ENCODE measurements at places on chromosomes 2 and 18.
A peak's percentile ranks its signal among the peaks of the same experiment; 100 is the strongest.

DNA sequence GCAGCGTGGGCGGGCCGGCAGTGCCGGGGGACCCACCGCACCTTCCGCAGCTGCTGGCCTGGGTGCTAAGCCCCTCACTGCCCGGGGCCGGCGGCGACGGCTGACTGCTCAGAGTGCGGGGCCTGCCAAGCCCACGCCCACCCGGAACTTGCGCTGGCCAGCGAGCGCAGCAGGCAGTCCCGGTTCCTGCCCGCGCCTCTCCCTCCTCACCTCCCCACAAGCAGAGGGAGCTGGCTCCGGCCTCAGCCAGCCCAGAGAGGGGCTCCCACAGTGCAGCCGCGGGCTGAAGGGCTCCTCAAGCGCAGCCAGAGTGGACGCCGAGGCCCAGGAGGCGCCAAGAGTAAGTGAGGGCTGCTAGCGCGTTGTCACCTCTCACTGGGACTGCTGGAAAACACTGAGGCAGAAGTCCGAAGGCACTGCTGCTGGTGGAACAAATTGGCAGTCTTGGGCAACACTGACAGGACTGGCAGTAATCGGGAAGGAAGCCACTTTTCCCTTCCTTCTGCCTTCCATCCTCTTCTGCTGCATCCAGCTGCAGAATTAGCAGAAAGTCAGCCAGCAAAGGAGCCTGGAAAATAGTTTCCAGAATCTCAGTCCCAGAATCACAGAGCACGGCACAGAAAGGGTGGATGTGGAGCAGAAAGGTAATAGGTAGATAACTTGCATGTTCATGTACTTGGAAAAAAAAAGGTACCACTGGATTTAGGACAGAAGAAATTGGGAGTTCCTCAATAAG is 179.4 kb upstream of the FN1 start:
- no peak overlapping the region for H3K4me3 ChIP-seq
- H3K27ac ChIP-seq, result no peak overlapping the region
- DNase-seq, result no peak
- no peaks in the 10 kb centered on the region for H3K36me3 ChIP-seq

DNA sequence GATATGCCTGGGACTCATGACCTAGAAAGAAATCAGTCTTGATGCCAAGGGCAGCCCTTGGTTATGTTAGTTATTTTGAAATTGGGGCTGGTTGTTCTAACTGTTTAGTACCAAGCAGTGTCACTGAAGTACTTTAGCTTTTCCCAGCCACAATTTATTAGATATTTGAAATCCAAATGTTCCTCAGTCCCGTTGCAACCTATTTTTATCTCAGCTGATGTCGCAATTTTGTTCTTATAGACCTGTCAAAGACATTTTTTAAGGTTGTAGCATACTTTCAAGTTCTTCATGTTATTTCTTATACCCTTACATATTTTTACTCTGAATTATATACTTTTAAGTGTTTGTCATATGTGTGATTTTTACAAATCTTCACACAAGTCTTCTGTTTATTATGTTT is 100.1 kb downstream of the LRP1B start:
- no peaks in the 10 kb centered on the region for H3K27me3 ChIP-seq
- no peak for DNase-seq
- no peaks in the 10 kb centered on the region for H3K4me1 ChIP-seq
- H3K4me3 ChIP-seq, result no peak overlapping the region
- no peaks in the 10 kb centered on the region for H3K36me3 ChIP-seq

GRCh38 chr2:12057436-12058166 is 311.2 kb downstream of the LPIN1 start:
- H3K27ac ChIP-seq, result peak overlapping the region; percentile 29
- no peak overlapping the region for H3K4me3 ChIP-seq
- H3K4me1 ChIP-seq, result peaks cover 26% of the 10 kb centered on the region
- peak; percentile 74 for DNase-seq
- no peaks in the 10 kb centered on the region for H3K36me3 ChIP-seq

DNA sequence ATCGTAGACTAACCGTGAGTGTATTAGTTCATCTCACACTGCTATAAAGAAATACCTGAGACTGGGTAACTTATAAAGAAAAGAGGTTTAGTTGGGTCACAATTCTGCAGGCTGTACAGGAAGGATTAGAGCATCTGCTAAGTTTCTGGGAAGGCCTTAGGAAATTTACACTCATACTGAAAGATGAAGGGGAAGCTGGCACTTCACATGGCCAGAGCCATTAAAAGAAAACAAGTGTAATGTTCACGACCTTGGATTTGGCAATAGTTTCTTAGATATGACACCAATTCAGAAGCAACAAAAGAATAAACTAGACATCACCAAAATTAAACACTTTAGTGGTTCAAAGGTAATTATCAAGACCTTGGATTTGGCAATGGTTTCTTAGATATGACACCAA is 23.8 kb downstream of the ABCB11 start:
- DNase-seq, result no peak
- H3K4me1 ChIP-seq, result peaks cover 12% of the 10 kb centered on the region
- H3K36me3 ChIP-seq, result no peaks in the 10 kb centered on the region
- no peak overlapping the region for H3K27ac ChIP-seq

- no peak for DNase-seq
- H3K36me3 ChIP-seq, result no peaks in the 10 kb centered on the region
- H3K27me3 ChIP-seq, result no peaks in the 10 kb centered on the region
These were observed 299.4 kb downstream of the ZNF521 start for GRCh38 chr18:25052511-25052921.

DNA sequence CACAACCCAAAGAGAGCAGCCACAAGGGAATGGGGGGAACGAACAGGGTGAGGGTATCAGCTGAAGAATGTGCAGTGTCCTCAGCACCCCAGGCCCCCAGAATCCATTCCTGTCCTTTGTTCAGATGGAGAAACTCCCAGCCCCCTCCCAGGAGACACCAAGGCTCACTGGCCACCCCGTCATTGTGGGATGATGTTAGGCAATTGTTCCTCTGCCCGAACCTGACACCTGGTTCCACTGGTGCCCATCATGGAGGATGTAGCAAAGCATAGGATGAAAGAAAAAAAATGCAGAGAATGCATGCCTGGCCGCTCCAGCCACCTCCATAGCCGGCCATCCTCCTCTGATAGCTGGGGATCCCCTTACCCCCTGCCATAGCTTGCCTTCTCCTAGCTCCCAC is 197.3 kb upstream of the TWIST2 start:
- no peak for DNase-seq
- no peak overlapping the region for H3K27ac ChIP-seq
- no peak overlapping the region for H3K4me3 ChIP-seq
- H3K27me3 ChIP-seq, result peaks cover 2% of the 10 kb centered on the region
- no peaks in the 10 kb centered on the region for H3K4me1 ChIP-seq

- H3K4me3 ChIP-seq, result no peak overlapping the region
- H3K4me1 ChIP-seq, result peaks cover 2% of the 10 kb centered on the region
- H3K27me3 ChIP-seq, result no peaks in the 10 kb centered on the region
- peaks cover 5% of the 10 kb centered on the region for H3K36me3 ChIP-seq
- no peak overlapping the region for H3K27ac ChIP-seq
- no peak for DNase-seq
These were observed 83.0 kb downstream of the TAF4B start for GRCh38 chr18:26309281-26309680.

DNA sequence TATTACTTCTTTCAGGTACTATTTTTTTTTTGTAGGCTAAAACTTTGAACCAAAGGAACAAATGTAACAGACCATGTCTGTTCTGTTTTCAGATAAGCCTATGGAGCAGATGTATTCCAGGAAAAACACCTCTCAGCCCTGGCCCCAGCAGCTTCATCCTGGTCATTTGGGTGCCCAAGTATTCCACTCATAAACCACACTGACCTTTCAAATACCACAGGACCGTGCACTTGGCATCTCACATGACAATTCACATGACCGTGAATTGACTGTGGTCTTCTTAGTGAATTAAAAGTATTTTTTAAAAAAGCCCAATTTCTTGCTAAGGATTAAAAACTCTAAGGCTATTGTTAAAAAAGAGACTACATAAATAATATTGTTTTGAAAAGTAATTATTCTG is 50.2 kb downstream of the SMIM21 start:
- H3K4me3 ChIP-seq, result no peak overlapping the region
- H3K27ac ChIP-seq, result no peak overlapping the region
- H3K36me3 ChIP-seq, result no peaks in the 10 kb centered on the region

GRCh38 chr2:70684846-70685622 is 83.0 kb downstream of the ADD2 start:
- DNase-seq, result no peak
- peaks cover 2% of the 10 kb centered on the region for H3K4me1 ChIP-seq
- H3K27ac ChIP-seq, result no peak overlapping the region

DNA sequence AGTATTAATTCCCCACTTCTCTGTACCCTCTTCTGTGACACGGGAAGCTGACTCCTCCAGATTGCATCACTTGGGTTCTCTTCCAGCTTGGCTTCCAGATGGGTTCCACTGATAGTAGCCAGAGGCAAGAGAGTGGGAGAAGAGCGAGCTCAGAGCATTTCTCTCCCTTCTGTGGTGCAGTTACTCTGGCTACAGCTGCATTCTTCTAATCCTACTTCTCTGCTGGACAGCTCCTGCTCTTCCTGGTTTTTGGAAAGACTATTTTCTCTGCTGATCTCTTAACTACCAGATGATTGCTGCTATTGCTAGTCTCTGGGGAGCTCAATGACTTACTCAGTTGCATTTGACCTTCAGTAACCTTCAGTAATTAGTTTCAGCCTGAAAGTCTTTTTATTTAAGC is 187.5 kb upstream of the MAP2 start:
- H3K4me1 ChIP-seq, result no peaks in the 10 kb centered on the region
- no peaks in the 10 kb centered on the region for H3K27me3 ChIP-seq
- DNase-seq, result no peak
- no peak overlapping the region for H3K4me3 ChIP-seq
- no peak overlapping the region for H3K27ac ChIP-seq

All from activated CD8-positive, alpha-beta T cell treated with anti-CD3 and anti-CD28 coated beads for 36 hours (primary cell).